ENCODE measurements at places on chromosomes 13 and 19.

- DNase-seq: no peak
Observed at GRCh38 chr13:38979891-38980749, 10.5 kb downstream of the STOML3 start.

DNA sequence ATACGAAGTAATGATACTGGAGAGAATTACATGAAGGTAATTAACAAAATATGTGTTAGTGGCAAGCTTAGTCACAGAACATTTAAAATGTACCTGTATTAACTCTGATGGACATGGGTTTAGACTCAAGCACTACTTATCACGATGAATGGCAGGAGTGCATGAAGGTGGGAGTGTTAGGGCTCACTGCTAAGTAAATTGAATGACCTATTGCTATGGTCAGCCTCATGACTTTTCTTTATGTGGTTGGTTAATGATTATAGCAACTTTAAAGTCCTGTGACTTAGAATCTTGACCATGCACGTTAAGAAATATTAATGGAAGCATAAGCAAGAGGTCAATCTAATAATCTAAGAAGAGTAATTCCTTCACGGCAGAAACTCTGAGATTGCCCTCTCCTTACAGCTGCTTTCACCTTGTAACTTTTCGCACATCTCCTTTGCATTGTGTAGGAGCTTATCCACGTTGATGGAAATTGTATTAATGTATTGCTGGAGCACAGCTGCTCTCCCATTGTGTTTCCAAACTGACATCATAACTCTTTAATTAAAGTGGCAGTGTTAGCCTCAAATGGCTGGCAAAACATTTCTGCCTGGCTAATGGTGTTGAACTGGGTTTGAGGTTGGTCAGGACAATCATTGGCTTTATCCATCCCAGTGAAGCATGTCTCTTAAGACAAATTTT lies 114.5 kb downstream of the RXFP2 start:
- no peak for DNase-seq

DNA sequence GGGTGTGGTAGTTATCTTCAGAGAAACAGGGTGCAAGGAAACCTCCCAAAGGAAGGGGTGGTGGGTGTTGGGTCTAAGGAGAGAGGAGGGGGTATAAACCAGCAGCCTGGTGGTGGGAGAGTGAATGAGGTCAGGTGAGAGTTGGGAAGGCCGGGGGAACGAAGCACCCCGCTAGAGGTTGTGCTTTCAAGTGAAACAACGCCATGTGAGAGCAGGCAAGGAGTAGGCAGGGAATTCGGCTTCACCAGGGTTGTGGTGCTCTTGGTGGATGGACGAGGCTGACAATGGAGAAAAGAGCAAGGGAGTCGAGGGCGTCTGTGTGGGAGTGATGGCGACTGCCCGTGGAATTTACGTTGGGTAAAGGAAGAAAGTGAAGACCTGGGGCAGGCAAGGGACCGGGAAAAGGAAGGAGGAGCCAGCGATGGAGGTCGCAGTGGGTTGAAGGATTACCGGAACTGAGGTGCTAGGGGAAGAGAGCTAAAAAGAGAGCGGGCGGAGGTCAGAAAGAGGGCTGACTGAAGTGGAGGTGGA lies 2.1 kb upstream of the MLNR start:
- no peak for DNase-seq

DNA sequence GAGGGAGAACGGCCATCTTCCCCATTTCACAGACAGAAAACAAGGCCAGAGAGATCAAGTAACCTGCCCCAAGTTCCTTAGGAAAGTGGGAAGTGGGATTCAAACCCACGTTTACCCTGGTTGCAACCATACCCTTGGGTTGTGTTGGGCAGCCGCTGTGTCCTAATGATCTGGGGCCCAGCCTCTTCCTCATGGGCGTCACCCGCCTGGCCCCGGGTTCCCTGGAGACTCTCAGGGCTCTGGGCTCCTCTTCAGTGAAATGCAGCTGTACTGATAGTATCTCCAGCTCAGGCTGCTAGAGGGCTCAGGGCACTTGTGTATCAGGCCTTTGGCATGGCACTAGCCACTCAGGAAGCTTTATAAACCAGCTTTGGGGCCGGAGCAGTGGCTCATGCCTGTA lies 9.8 kb downstream of the TMED1 start:
- DNase-seq: no peak

DNA sequence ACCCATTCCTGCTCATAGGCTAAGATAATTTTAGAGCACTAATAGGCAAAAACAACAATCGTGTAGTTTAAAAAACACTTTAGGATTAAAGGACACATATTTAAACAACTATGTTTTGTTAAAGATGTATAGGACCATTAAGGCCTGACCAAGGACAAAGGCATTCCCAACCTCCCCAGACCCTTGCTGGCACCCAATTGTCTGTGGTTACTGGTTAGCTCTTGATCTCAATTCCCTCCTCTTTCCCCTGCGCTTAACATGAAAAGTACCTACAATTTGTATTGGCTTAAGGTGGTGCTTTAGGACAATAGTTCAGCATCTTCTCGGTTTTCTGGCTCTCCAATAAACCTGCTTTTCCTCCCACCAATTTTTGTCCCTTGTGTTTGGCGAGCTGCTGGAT lies 51.0 kb downstream of the TEX26 start:
- no peak for DNase-seq

DNA sequence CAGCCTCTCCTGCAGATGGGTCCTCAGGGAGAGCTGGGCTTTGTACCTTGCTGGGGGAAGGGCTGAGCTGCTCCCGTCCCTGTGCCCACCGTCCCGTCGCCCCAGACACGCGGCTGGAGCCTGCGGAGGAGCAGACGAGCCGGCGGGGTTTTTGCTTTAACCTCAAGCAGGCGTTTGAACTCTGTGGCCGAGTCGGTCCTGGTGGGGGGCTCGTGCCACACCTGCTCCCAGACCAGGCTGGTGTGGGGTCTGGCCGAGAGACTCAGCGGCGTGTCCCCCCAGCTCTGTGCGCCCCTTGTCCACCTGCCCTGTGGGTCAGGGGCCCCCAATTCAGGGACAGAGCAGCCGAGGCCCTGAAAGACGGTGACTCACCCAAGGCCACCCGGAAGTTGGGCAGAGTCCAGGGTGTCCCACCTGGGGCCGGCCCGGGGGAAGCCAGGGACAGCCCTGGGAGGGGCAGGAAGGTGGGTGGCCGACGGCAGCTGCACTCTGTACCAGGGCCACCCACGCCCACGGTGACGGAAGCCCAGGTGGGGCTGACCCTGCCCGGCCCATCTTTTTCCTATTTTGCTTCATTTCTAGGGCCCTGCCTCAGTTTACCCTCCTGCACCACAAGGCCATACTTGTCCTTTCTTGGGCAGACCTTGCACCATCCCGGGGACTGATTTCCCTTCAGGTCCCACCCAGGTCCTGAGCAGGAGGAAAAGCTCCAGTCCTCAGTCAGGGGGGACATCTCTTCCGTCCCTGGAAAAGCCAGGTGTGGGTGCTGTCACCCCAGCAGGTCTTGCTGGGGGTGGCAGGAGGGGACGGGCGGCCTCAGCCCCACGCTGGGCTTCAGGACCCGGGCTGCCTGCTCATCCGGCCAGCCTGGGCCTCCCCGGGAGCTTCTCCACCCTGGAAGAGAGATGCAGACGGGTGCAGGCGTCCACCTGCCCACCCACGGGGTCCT lies 5.3 kb downstream of the EFNA2 start:
- DNase-seq: no peak

DNA sequence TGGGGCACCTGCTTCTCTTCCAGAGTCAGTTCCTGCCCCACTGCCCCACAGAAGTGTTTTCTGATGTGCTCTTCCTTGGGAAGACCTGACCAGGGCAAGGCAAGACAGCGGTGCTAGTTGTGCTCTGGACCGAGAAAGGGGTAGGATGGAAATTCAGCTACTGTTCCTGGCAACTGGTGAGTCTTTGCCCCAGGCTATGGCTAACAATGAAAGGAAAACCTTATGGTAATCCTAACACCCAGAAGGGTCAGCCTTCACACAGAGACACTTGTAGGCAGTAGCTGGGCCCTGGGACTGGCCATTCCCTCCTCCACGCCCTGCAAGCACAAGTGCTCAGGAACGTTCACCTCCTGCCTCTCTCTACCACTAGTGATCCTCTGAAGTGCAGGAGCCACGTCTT lies 9.6 kb upstream of the CYSLTR2 start:
- no peak for DNase-seq

DNA sequence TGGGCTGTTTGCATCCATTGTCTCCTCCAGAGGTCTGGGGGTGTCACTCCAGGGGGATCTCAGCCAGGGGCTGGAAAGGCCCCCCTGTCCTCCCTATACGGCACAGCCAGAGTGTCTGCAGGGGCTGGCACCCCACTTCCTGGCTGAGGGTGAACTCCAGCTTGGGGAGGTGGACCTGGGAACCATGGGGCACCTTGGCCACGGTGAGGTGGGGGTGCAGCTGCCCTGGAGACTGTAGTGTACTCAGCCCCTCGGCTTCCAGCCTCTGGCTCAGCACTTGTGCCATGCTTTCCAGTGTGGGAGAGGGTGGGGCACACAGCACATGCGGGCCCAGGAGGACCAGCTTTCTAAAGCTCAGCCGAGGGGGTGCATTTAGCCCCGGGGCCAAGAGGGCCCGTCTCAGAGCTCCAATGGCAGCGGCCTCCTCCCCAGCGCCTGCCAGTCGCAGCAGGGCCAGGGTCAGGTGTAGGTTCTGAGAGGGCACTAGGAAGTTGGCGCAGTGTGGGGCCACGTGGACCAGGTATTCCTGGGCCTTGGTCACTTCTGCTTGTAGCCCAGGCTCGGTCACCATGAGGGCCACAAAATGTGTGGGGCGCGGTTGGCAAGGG lies 1.4 kb downstream of the LENG9 start:
- no peak for DNase-seq

- DNase-seq: no peak
Observed at GRCh38 chr13:112877066-112877465, 91.9 kb upstream of the MCF2L start.

DNA sequence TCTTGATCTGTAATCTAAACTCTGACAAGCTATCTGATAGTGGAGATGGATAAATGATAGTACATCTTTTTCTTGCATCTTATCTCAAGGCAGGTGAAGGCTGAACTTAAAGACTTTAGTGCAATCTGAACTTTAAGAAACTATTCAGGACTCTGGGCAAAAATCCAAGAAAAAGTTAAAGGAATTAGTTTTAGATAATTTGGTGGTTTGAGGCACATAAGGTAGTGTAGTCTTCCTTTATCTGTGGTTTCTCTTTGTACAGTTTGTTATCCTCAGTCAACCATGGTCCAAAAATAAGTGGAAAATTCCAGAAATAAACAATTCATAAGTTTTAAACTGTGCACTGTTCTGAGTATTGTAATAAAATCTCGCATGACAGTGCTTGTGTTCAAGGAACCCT lies 172.9 kb downstream of the UGGT2 start:
- DNase-seq: no peak

- DNase-seq: peak; percentile 90
Observed at GRCh38 chr19:9945319-9945966, 9.1 kb upstream of the OLFM2 start.

DNA sequence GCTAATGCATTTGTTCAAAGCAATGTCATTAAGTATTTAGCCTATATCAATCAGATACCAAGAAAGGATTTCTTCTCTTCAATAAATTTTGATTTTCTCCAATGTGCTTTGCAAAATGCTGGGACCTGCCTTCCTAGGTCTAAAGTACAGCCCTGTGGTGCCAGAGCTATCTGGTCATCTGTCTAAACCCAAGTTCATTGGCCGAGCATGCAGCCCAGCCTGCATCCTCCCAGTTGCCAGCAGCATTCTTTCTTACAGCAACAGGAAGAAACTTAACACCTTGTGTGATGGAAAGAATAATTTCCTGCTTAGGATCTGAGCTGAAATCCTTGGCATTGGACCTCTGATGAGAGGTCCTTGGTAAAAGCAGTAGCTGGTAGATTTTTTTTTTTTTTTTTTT lies 310.0 kb downstream of the RBM26 start:
- DNase-seq: no peak

DNA sequence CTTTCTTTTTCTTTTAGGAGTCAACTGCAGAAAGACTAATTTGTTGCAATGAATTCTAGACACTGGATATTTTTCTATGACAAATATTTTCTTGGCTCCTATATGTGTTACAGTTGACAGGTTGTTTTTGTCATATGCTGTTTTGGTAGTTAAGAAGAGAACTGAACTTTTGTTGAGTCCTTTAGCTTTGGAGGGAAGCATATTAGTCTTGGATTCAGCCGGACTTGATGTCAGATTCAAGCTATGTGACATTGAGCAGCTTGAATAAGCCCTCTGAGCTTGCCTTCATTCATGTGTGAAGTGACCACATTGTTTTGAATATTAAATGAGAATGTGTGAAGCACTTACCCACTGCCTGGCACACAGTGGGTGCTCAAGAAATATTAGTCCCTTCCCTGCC lies 181.9 kb upstream of the RNF113B start:
- DNase-seq: no peak
